HAP-1 (cell line): ENCODE measurements at places on chromosomes 2 and 18.

GRCh38 chr2:3010001-3010400, 367.6 kb downstream of the EIPR1 start:
- no peak for DNase-seq

- DNase-seq, result no peak
These were observed 136.1 kb downstream of the NEDD4L start for GRCh38 chr18:58180172-58180571.

DNA sequence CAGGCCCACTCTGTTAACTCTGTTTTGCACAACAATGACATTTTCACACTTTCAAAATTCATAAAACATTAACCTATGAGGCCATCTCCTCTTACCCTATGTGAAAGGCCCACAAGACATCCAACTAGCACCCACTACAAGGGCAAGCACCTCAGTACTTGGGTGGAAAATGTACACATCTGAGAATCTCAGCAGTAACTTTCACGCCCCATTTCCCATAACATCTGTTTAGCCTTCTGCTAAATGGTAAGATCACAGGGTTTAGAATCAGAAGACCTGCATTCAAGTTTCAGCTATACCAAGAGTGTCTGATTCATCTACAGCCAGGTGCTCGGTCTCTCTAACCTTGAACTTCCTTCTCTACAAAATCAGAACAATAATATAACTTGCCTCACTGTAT, 89.2 kb downstream of the SP100 start:
- no peak for DNase-seq

GRCh38 chr18:55382277-55382805, 205.7 kb downstream of the TCF4 start:
- no peak for DNase-seq

DNA sequence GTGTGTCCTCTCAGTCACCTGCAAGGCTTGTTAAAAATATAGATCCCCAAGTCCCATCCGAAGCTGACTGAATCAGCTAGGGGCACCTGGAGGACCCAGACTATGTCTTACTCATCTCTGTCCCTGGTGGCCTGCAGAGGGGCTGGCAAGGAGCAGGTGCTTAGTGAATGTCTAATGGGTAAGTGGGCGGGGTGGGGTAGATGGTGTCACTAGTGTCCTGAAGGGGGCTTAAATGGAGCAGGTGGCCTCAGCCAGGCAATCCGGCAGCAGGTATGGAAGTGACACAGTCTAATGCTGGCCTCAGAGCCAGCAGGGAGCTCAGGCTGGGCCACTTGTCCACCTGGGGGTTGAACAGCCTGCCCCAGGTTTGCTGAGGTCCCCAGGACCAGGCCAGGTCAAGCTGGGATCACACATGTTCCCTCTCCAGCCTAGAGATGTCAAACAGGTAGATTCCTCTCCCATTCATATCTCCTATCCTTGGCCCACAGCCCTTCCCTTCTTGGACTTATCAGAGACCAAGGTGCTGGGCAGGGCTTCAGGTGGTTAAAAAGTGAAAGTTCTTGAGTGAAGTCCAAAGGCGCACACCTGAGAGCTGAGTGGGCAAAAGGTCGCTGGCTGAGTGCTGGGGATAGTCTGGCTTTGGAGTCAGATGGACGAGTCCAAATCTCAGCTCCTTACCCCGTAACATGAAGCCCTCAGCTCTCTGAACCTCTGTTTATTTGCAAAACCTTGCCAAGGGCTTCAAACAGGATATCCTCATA, 1.7 kb downstream of the STEAP3 start:
- no peak for DNase-seq

- DNase-seq, result no peak
These were observed 97.7 kb upstream of the ACAA2 start for GRCh38 chr18:49910986-49911385.

DNA sequence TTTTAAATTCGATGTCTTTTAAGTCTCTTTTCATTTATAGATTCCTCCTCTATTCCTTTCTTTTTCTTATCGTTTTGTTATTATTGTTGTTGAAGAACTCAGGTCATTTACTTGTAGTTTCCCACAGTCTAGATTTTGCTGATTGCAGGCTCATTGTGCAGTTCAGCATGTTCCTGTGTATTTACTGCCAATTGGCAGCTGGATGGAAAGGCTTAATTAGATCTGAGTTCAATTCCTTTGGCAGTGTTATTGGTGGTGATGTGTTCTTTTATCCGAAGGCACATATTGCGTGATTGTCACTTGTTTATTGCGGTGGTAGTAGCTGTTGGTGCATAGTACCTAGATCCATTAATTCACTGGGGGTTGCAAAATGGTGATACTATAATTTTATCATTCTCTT, 180.7 kb downstream of the BABAM2 start:
- no peak for DNase-seq

- no peak for DNase-seq
These were observed 156.3 kb downstream of the UBR3 start for GRCh38 chr2:169983506-169983905.

DNA sequence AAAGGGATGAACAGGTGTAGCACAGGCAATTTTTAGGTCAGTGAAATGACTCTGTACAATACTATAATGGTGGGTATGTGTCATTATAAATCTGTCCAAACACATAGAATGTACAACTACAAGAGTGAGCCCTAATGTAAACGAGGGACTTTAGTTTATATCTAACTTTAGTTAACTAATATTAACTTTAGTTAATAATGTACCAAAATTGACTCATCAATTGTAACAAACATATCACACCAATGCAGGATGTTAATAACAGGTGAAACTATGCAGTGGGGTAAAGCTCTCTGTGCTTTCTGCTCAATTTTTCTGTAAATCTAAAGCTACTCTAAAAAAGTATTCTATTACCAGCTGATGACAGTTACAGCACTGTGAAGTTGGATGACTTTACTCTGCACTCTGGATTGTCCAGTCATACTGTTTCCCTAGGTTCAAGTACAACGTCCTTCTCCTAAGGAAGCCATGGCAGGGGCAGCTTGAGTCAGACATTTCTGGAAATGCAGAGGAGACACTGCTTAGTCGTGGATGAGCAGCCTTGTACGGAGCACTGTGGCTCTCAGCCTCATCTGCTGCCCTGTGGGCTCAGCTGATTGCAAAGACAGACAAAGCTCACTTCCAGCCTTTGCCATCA, 26.1 kb downstream of the TGFA start:
- DNase-seq, result no peak

- no peak for DNase-seq
These were observed 1104.0 kb upstream of the PIK3C3 start for GRCh38 chr18:40851014-40851429.

GRCh38 chr18:79608069-79608468, 71.5 kb upstream of the CTDP1 start:
- no peak for DNase-seq

GRCh38 chr2:134482131-134482723, 228.4 kb downstream of the MGAT5 start:
- DNase-seq, result no peak

- no peak for DNase-seq
These were observed 448.9 kb upstream of the ETAA1 start for GRCh38 chr2:66948234-66948633.

DNA sequence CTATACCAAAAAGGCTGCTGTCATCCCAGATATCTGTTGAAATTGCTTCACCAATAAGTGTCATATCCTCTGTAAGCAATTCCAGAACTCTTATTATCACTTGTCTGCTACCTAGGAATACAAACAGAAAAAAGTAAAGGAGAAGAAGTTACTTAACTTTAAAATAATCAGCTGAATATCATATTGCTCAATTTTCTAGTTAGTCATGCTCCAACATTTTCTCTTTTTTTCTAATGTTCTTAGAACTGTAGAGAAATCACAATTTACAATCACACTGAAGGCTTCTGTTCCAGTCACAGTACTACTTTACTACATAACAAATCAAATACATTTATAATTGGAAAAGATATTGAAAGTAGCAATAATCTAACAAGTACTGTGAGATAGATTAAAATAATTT, 17.4 kb downstream of the RTTN start:
- no peak for DNase-seq

GRCh38 chr18:24937639-24938275, 414.2 kb downstream of the ZNF521 start:
- no peak for DNase-seq

GRCh38 chr18:25056429-25056828, 295.5 kb downstream of the ZNF521 start:
- DNase-seq, result no peak

DNA sequence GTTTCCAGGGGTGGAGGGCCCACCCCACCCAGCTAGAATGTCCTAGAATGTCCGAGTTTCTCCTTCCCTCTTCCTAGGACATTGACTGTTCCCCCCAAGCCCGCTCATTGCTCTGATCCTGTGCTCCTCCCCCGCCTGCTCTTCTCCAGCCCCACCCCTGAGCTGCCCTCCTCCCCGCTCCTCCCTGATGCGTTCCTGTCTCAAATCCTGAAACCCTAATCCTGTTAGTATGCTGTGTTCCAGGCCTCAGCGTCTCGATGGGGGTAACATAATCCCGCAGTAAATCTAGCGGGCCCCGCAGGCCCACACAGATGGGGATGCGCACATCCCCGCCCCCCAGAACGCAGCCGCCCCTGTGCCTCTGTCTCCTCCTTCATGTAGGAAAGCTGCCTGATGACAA, 51.3 kb downstream of the NRP2 start:
- no peak for DNase-seq

- no peak for DNase-seq
These were observed 9.4 kb upstream of the PRLH start for GRCh38 chr2:237556773-237557632.

DNA sequence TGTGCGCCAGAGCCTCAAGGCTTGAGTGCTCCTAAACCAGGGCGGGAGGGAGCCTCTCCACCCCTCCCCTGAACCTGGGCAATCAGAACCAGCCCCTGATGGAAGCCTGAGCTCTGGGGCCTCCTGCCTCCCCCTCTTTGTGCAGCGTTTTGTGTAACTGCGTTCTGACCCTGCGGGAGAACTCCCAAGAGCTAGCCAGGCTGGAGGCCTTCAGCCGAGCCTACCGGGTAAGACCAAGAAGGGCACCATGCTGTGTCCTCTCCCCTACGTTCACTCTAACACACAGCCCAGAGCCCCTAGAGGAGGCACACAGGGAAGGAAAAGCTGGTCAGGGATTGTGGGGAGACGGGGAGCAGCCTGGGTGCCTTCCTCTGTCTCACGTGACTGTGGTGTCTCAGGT, 108.0 kb downstream of the PLB1 start:
- no peak for DNase-seq

DNA sequence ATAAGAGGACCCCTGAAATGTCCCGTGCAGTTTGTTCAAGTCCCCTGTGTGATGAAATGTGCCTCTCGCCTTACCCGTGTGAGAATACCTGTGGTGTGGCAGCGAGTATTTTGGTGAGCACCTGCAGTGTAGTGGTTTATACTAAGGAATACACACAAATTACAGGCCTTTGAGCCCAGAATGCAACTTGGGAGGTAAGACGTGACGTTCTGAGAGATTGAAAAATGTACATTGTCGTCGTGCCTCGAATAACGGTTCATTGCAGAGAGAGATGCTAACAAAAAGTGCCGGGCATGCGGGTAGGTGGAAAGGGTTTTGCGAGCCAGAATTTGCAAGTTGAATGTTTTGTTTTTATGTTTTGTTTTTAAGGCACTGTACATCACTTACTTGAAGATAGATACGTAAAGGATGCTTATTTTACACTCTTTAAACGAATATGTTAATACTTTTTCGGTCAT, 867 bp downstream of the RBBP8 start:
- no peak for DNase-seq

- DNase-seq, result no peak
These were observed 74.6 kb upstream of the HDAC4 start for GRCh38 chr2:239475161-239476028.

GRCh38 chr2:1868683-1869141, 124.4 kb upstream of the PXDN start:
- no peak for DNase-seq

- no peak for DNase-seq
These were observed 85.5 kb downstream of the PIGN start for GRCh38 chr18:62101321-62101721.

DNA sequence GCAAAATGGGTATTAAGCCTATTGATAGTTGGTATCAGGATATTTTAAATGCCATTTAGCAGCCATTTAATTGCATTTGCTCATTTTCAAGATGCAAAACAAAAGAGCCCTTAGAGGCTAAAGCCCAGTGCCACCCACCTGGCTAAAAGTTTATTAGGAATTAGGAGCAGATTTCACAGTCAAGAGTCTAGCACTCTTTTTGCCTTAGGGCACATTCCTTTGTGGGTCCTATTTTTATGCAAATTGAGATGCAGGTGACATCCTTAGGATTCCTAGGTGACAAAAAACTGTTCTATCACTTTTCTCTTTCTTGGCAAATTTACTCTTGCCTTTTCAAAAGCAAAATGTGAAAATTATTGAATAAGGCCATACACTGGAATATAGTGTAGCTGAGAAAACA, 42.0 kb downstream of the CTNNA2 start:
- DNase-seq, result no peak

DNA sequence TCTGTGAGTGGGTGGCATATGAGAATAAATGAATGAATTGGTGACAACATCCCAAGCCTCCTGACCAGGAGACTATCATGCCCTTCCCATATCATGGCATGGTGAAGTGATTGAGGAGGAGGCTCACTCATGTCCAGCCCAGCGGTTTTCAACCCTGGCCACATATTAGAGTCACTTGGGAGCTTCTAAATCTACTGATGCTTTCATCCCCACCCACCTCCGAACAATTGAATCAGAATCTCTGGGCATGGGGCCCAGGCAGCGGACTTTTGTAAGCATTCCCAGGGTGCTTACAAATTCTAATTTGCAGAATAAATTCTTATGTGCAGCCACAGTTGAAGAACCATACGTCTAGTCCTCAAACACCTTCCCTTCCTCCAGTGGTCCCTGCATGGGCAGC, 81.7 kb upstream of the SEC11C start:
- peak; percentile 51 for DNase-seq

- no peak for DNase-seq
These were observed 41.1 kb downstream of the TMEM185B start for GRCh38 chr2:120182019-120182560.

DNA sequence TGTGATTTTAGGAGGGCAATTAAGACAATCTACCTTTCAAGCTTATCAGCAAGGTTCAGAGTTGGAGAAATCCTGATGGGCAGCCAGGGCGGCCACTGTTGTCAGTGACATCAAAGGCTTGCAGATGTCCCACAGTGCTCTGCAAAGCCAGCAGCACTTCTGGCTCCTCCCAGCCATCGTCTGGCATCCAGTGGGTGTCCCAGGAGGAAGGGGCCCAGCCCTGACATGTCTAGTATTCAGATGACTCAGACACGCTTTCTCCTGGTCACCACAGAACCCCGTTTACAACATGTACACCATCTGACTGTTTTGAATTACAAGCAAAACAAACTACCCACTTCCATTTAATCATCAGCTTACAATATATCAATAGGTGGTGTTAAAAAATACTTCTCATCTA, 61.4 kb downstream of the CYRIA start:
- DNase-seq, result no peak

DNA sequence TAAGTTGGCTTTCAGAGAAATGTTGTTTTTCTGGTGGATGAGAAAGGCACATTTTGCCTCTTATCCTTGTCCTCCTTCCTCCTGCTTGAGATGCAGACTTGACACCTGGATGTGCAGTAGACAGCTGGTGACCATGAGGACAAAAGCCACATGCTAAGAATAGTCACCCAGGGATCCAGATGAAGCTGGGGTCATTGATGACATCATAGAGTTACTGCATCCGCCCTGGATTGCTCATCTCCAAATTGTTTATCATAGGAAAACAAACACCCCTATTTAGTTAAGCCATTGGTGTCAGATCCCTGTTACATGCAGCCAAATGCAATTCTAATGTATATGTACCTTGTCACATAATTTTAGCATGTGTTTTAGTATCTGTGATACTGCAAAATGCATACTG, 16.3 kb upstream of the SLC1A4 start:
- DNase-seq, result no peak
